Activated T-cell treated with anti-CD3 and anti-CD28 coated beads, Interleukin-2, amount 50 U/mL, for 72 hours (primary cell): ENCODE measurements at places on chromosomes 5 and 9. TPM values are rescaled to one million over a fixed set of nuclear protein-coding genes. Genes with fewer than 3 reads are reported as not detected.

GRCh38 chr9:125700791-125701190 lies 6.2 kb downstream of the MAPKAP1 start:
- no peaks in the 10 kb centered on the region for H3K36me3 ChIP-seq
- no peaks in the 10 kb centered on the region for H3K27me3 ChIP-seq
- H3K27ac ChIP-seq = peak overlapping the region; percentile 70
- peaks cover 69% of the 10 kb centered on the region for H3K4me1 ChIP-seq
- peak; percentile 54 for DNase-seq
- peak overlapping the region; percentile 78 for H3K4me3 ChIP-seq

- no peak overlapping the region for H3K4me3 ChIP-seq
- H3K27ac ChIP-seq = no peak overlapping the region
- no peak for DNase-seq
- H3K4me1 ChIP-seq = no peaks in the 10 kb centered on the region
Observed at GRCh38 chr5:107425541-107426031, 245.2 kb downstream of the EFNA5 start.

GRCh38 chr5:139914218-139914807 lies 118.7 kb downstream of the PSD2 start:
- H3K4me1 ChIP-seq = no peaks in the 10 kb centered on the region
- peaks cover 17% of the 10 kb centered on the region for H3K27me3 ChIP-seq
- no peak for DNase-seq
- no peaks in the 10 kb centered on the region for H3K36me3 ChIP-seq
- H3K4me3 ChIP-seq = no peak overlapping the region
- no peak overlapping the region for H3K27ac ChIP-seq

GRCh38 chr5:58080573-58080972 lies 379.3 kb downstream of the PLK2 start:
- no peak overlapping the region for H3K27ac ChIP-seq
- H3K4me1 ChIP-seq = no peaks in the 10 kb centered on the region
- no peak overlapping the region for H3K4me3 ChIP-seq
- H3K27me3 ChIP-seq = no peaks in the 10 kb centered on the region
- DNase-seq = no peak

DNA sequence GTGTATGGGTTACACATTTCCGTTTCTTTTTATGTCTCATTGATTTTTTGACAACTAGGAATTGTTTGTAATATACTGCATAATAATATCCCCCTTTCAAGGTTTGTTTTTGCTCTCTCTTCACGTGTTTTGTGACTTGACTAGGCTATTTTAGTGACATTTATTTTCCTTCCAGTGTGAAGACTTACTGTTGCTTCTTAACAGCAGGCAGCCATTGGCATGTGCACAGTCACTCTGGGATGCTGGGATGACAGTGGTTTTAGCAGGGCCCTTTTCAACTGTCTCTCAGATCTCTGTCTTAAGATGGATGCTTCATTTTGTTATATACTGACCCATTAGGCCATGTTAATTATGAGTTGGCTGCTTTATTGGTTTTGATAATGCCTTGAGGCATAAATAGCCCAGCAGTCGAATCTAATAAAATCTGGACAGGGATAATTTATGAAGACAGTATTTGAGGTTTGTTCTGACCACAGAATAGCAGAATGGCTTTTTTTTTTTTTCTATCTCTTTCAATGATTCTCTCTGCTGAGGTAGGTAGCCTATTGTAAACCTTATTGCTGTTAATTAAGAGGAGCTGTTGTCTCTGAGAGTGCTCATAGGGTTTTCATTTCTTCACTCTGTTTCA lies 536.0 kb downstream of the GABRG2 start:
- no peak for DNase-seq
- H3K27me3 ChIP-seq = no peaks in the 10 kb centered on the region
- H3K36me3 ChIP-seq = no peaks in the 10 kb centered on the region
- no peaks in the 10 kb centered on the region for H3K4me1 ChIP-seq

GRCh38 chr5:142248853-142249462 lies 75.9 kb downstream of the SPRY4 start:
- no peak overlapping the region for H3K27ac ChIP-seq
- H3K36me3 ChIP-seq = no peaks in the 10 kb centered on the region
- DNase-seq = no peak
- no peak overlapping the region for H3K4me3 ChIP-seq
- H3K27me3 ChIP-seq = no peaks in the 10 kb centered on the region

Gene MPDZ
- not detected for total RNA-seq

GRCh38 chr5:103340717-103341388 lies 82.3 kb downstream of the MACIR start:
- H3K4me1 ChIP-seq = no peaks in the 10 kb centered on the region
- no peak for DNase-seq
- H3K27ac ChIP-seq = no peak overlapping the region
- H3K36me3 ChIP-seq = no peaks in the 10 kb centered on the region

Gene F12
- 6.5 TPM for total RNA-seq

DNA sequence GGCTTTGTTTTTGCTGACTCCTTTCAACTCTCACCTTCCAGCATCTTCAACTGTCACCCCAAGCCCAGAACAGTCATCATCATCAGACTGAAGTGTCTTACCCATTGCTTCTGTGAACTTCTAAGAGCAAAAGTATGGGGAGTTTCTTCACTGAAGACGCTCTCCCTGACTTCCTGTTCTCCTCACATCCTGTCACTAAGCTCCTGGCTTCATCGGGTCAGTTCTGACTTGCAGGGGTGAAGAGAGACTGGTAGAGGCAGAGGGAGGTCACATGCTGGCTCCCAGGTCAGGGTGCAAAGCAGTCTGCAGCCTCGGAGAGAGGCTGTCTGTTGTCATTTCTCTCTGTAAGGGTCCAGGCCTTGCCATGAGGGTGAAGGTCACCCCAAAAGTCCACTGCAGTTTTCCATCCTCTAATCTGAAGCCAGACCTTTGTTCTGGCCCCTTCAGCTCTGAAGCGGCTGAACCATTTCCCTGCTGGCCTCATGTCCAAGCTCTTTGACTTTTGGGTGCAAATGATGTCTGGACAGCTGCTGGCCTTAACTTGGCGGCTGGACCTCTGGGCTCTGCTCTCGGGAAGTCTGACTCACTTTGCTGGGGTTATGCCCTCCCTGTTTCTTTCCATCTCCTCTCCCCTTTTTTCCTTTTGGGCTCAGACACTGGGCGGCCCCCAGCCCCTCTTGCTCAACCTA lies 305.0 kb downstream of the RAB3C start:
- peak; percentile 4 for DNase-seq
- H3K4me3 ChIP-seq = peak overlapping the region; percentile 23
- H3K27me3 ChIP-seq = peaks cover 5% of the 10 kb centered on the region
- H3K4me1 ChIP-seq = peaks cover 55% of the 10 kb centered on the region
- peak overlapping the region; percentile 80 for H3K27ac ChIP-seq

Gene ZNF300
- 0.44 TPM for total RNA-seq

Gene TRIM36
- not detected for total RNA-seq

- H3K4me1 ChIP-seq = peaks cover 21% of the 10 kb centered on the region
- H3K36me3 ChIP-seq = no peaks in the 10 kb centered on the region
- H3K27me3 ChIP-seq = peaks cover 36% of the 10 kb centered on the region
- peak overlapping the region; percentile 62 for H3K4me3 ChIP-seq
- peak; percentile 73 for DNase-seq
- no peak overlapping the region for H3K27ac ChIP-seq
Observed at GRCh38 chr9:125409637-125410521, 148.3 kb downstream of the GAPVD1 start.

DNA sequence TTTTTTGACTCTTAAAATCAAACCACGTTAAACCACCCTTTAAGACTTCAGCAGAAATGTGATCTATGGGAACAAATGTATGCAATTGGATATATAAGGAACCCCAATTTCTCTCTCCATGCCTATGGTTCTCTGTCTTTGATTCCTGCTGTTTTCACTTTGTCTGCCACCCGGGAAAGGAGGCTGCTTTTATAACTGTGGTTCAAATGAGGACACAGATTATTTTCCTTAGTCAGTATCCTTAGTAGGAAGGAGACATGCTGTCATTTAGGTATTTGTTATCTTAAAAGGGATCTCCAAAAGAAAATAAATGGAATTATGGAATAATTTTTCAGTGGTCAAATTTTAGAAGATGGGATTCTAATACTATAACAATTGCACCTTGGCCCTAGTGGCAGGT lies 176.1 kb upstream of the NREP start:
- no peaks in the 10 kb centered on the region for H3K4me1 ChIP-seq
- no peak overlapping the region for H3K4me3 ChIP-seq
- DNase-seq = no peak

- DNase-seq = peak; percentile 45
- H3K27ac ChIP-seq = peak overlapping the region; percentile 71
- peak overlapping the region; percentile 65 for H3K4me3 ChIP-seq
Observed at GRCh38 chr9:89740722-89741121, 135.9 kb downstream of the GADD45G start.

Gene FOXD4L3
- not detected for total RNA-seq

GRCh38 chr9:137278061-137278701 lies 655 bp downstream of the TOR4A start:
- H3K27me3 ChIP-seq = peaks cover 10% of the 10 kb centered on the region
- no peak overlapping the region for H3K27ac ChIP-seq
- peaks cover 12% of the 10 kb centered on the region for H3K4me1 ChIP-seq
- peaks cover 2% of the 10 kb centered on the region for H3K36me3 ChIP-seq

GRCh38 chr5:161230221-161230620 lies 316.3 kb downstream of the GABRB2 start:
- DNase-seq = no peak
- H3K36me3 ChIP-seq = no peaks in the 10 kb centered on the region
- H3K4me3 ChIP-seq = no peak overlapping the region
- H3K27me3 ChIP-seq = no peaks in the 10 kb centered on the region

DNA sequence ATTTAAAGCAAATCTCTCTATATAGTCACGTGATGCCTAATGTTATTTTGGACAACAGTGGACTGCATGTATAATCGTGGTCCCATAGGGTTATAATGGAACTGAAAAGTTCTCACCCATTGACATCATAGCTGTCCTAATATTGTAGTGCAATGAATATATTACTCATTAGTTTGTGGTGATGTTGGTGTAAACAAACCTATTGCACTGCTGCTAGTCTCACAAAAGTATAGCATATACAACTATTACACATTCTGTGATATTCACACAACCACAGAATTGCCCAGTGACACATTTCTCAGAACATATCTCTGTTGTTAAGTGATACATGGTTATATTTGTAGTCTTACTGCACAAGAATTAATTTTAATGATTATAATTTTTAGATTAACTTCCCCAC lies 37.7 kb downstream of the IPO11 start:
- no peak overlapping the region for H3K27ac ChIP-seq
- H3K36me3 ChIP-seq = no peaks in the 10 kb centered on the region
- DNase-seq = no peak
- no peaks in the 10 kb centered on the region for H3K4me1 ChIP-seq
- no peak overlapping the region for H3K4me3 ChIP-seq
